ENCODE measurements at places on chromosomes 1 and 21. TPM values are rescaled to one million over a fixed set of nuclear protein-coding genes. Genes with fewer than 3 reads are reported as not detected.

DNA sequence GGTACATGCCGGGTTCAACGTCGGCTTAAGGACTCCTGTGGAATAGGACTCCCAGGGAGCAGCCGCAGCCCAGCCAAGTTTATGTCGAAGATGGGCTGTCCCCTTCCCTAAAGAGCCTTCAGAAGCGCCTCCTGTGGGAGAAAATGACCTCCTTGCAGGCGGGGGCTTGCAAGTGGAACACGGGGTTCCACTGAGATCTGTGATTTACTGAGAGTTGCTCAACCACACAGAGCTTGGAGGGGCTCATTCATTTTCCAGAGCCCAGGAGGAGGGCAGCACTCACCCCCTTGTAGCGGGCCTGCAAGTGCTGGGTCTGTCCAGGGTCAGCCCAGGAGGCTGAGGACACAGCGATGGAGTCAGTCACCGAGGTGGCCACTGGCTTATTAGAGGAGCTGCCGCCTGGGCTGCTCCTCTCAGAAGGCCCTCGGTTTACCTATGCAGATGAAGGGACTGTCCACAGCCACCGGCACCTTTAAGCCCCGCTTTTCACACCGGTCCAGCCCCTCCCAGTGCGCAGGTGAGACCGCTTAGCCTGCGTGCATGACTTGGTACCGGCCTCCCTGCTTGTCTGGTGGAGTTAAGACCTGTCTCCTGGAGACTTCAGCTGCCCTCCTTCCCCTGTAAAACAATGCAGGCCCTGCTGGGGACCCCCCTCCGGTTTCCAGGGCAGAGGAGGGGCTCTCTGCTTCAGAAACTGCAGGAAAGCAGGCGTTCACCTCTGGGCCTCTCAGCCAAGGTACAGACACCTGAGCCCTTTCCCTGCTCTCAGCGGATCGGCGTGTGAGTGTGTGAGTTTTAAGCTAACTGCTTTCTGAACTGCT lies 57.5 kb downstream of the ATP5PO start:
- DNase-seq, result no peak

Gene HORMAD1
- polyA plus RNA-seq, result not detected

Gene CD5L
- not detected for polyA plus RNA-seq

DNA sequence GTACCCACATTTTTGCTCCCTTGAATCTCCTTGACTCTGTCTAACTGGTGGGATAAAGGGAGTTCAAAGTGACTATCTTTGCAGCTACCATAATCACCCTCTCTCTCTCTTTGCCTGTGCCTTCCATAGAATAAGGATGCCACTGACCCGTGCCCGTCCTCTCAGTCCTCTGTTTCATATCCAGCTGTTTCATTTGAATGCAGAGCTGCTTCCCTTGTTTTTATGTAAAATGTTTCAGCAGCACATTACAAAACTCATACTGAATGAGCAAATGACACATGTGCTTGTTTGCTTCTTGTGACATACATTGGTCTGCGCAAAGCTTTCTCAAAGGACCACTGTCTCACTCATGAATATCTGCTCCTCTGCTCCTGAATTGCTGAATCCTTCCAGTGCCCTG lies 38.4 kb downstream of the CDC42 start:
- DNase-seq, result no peak

GRCh38 chr1:149997585-149998262 lies 12.8 kb downstream of the OTUD7B start:
- DNase-seq, result no peak

- no peak for DNase-seq
Observed at GRCh38 chr1:68230901-68231626, 1.3 kb downstream of the WLS start.

Gene VWA1
- polyA plus RNA-seq, result 47.9 TPM

DNA sequence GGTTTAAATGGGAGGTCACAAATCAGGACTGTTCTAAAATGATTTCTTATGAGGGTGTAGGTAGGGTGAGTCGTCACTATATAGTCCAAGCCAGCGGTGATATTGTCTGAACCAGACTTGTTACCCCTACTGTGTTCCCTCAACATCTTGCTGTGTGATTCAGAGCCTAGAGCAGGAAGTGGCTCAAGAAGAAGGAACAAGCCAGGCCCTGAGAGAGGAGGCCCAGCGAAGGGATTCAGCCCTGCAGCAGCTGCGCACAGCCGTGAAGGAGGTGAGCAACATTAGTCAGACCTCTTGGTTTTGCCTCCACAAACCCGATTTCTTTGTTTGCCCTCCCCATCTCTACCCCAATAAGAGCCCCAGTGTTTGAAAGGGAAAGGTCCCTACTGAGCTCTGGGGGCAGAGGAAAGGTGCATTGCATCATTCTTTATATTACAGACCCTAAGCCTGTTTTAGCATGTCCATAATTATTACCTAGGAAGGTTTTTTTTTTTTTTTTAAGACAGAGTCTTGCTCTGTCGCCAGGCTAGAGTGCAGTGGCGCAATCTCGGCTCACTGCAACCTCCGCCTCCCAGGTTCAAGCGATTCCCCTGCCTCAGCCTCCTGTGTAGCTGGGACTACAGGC lies 5.0 kb upstream of the SH3BGRL3 start:
- DNase-seq, result no peak

GRCh38 chr21:45560106-45561021 lies 18.1 kb upstream of the SLC19A1 start:
- no peak for DNase-seq

GRCh38 chr1:117070124-117070523 lies 10.0 kb downstream of the TTF2 start:
- DNase-seq, result no peak

DNA sequence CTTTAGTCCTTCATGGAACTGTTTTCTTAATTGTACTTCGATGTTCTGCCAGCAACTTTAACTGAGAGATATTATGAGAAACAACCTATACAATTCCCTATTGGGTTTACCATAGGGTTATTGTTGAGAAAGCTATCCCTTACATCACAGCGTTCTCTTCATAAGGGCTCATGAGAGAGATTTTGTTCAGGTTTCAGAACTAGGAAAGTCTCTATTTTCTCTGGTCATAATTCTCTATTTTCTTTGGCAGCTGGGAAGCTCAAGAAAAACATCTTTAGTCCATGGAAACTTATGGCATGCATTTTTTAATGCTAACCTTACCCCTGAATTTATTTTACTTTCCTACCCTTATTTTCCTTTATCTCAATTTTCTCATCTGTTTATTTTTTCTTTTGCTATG lies 38.2 kb downstream of the NMNAT2 start:
- DNase-seq, result no peak

Measured in left renal pelvis (tissue), 4 donors.